ENCODE measurements at places on chromosomes 7 and 10.

- no peak for DNase-seq
Observed at GRCh38 chr7:42068554-42069280, 168.3 kb downstream of the GLI3 start.

- peak; percentile 13 for DNase-seq
Observed at GRCh38 chr7:126803060-126803665, 449.6 kb downstream of the GRM8 start.

DNA sequence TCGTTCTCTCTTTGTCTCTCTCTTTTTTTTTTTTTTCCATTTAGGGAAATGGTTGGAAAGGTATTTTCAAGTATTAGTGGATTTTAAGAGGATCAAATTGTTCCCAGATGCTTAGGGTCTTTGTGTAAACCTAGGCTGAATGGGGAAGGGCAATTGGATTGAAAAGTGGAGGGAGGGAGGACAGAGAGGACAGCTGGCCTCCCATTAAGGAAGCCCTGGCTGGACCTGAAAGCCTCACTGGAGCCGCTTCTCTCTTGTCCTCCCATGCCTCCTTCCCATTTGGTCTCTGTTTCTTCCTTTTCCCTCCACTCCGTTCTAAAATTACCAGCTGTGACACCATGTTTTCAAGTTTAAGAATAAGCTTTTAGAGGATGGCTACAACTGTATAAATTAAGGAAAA lies 104.1 kb downstream of the TACC2 start:
- no peak for DNase-seq

DNA sequence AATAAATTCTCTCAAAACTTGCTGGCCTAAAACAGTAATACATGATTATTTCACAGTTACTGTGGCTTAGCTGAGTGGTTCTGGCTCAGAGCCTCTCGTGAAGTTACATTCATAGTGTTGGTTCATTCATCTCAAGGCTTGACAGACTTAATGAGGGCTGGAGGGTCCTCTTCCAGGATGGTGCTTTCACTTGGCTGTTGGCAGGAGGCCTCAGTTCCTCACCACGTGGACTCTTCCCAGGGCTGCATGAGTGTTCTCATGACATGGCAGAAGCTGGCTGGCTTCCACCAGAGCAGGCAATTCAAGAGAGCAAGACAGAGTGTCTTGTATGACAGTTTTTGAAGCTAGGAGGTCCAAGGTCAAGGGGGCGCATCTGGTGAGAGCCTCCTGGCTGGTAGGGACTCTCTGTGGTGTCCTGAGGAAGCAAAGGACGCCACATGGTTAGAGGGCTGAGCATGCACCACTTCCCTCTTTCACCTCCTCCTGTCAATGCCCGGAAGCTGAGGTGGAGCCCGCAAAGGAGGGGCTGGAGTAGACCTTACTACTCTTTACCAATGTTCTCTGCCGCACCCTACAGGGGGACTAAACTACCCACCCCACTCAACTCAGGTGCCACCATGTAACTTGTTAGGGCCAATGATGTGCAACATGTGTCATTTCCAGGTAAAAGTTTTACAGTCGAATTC lies 58.2 kb upstream of the YAE1 start:
- DNase-seq = no peak

GRCh38 chr7:25739143-25739542 lies 412.9 kb upstream of the NFE2L3 start:
- DNase-seq = no peak

DNA sequence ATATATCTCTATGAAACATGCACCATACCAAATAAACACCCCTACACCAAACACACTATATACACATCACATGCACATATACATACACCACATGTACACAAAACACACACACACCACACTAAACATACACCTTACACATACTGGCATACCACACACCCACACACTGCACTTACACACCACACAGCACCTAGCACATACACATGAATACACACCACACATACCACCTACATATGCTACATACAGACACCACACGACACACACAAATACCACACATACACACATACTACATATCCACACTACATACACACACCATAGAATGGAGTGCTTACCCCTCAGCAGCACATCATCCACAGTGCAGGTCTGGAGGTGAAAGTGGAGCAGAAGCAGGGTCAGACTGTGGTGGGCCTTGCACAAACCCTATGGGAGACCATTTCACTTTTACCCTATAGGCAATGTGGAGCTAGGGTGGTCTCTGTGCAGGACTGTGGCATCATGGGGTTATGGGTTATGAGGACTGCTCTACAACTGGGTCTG lies 64.6 kb downstream of the WDFY4 start:
- DNase-seq = no peak

GRCh38 chr7:30630986-30631385 lies 36.3 kb downstream of the GARS1 start:
- no peak for DNase-seq

DNA sequence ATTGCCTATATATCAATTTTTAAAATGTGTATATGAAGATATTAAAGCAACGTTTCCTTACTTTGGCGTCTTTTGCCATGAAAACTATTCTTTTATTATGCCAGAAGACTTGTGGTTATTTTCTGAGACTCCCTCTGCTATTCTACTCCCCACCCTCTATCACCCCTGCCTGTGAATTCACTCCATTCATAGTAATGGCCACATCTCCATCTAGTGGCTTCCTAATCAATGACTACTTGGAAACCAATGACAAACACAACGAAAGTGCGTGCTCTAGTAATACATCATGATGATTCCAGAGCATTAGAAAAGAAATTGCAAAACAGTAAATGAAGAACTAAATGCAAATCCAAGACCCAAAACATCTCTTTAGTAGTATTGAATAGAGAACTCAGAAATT lies 186.7 kb upstream of the HGF start:
- peak; percentile 2 for DNase-seq
